ENCODE measurements at places on chromosomes 1 and 21.

DNA sequence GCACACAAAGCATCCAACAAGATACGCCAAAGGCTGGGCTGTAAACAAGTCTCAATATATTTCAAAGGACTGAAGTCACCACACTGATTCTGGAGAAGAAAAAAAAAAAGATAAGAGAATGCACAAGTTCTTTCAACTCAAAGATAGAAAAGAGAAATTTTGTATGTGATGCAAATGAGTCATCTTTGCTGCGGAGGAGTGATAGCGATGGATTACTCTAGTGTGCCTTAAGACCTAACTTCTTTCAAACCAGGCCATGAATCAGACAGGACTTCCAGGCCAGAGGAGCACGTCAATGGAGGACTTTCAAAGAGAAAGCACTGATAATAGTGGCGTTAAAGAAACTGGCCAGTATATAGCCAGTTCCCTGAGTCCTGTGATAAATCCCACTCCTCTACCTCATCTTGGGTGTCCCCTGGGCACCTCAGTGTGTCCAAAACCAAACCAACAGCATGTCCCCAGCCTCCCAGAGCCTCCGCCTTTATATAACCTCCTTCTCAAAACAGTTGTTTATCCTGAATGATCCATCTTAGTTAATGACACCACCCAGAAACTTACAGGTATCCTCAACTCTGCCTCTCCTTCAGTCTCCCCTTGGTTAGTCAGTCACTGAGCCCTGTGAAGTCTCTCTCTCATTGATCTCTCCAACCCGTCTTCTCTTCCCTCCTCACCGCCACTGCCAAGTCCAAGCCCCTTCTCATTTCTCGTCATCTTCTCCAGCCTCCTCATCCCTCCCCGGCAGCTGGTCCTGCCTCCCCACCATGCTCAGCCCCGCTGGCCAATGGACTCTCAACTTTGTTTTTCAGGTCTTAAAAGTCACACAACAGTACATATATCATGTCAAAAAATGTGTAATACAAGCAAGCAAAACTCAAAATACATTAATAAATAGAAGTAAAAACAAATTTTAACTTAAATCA lies 47.2 kb upstream of the IFFO2 start:
- DNase-seq: no peak

DNA sequence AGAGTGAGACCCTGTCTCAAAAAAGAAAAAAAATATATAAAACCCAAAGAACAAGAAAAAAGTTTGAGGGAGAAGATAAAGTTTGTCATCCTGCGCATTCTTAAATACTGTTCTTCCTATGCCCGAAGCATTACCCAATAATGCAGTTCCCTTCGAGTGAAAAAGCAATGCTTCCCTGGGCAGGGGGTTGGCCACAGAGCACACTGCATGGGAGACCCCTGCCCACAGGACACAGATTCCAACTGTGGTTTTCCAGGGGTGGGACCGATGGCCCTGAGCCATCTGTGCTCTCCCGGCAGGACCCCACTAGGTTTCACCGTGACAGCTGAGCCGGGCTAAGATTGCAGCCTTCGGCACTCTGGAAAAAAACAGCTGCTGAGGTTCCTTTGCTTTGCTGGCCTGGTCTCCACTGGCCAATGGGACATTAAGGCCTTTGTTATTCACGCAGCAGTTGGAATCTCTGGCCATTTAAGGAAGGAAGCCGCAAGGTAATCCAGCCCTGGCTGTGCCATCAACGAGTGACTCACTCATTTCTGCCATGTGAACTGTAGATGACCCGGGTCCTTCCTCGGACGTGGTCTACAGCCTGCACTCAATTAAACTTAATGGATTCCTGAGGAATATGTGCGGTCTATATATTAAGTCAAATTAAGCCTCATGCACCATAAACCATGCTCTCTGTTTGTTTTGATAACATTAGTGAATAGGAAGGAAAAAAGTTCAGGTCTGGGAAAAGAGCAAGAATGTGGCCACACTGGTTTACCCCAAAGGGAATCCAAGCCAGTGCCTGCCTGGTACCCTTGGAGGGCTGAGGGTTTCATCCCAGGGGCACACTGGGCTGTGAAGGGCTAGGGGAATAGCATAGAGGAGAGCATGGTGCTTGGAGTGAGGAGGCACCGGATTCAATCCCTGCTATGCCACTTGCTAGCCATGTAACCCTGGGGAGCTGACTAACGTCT lies 163.2 kb downstream of the ZBTB18 start:
- peak; percentile 86 for DNase-seq

GRCh38 chr1:48341221-48341620 lies 118.7 kb downstream of the SLC5A9 start:
- DNase-seq: no peak

- no peak for DNase-seq
Measured at GRCh38 chr1:185696422-185697150, 37.6 kb upstream of the HMCN1 start.

DNA sequence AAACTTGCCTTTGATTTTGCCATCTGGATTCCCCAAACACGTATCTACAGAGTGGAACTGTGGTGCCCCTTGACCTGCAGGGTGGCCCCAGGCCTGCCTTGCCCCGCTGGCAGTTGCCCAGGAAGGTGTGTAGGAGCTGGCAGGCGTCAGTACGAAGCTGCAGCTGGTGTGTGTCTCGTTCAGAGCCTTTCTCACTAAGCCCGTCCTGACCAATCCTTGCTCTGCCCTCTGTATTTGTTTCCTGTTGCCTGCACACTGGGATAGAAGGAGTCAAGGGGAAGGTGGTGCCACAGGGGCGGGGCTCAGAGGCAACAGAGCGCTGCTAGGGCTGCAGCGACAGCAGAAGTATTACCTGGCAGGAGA lies 5.2 kb upstream of the VSIG8 start:
- no peak for DNase-seq

DNA sequence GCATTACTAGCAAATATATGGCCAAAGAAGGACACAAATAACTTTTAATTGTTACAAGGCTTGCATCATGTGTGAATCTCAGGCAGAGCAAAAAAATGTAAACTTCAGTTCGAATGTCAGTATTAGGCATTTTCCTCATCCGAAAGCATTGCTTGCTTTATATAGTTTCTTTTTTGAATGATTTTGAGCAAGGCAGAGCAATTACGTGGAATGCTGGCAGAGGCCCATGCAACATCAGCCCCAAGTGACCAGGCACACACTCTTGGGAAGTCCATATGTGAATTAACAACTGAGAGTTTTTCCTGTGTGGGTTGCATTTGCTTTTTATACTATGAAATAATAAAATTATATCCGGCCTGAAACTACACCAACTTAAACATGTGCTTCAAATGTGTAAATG lies 274.8 kb downstream of the PTPRC start:
- DNase-seq: no peak

DNA sequence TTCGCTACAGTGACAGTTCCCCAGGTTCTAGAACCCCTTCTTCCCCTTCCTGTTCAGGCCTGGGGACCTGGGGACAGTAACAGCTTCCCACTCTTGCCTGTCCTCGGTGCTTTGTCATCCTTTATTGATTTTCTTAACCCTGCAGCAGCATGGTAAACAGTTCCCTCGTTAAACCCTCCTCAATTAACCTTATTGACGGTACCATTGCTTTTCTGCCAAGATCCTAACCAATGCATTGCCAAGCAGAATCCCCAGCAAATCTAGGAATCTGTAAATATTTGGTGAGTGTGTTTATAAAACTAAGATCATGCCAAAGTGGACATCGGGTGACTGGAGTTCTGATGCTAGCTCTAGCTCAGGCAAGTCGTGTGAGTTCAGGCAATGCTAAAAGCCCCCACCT lies 99.6 kb upstream of the KAZN start:
- DNase-seq: no peak

DNA sequence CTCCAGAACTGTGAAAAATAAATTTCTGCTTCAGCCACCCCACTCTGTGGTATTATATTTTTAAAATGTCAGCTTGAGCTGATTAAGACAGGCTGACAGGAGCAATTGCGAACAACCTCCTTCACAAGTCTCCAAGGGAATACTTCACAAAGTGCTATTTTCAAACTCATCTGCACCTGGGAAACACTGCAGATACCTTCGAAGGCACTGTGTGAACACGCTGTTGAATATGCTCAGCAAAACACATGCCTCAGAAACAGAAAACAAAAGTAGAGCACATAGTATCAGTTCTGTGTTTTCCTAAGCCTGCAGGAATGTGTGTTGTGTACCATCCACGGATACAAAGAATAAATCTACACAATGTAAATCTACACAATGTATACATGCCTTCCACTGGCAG lies 10.6 kb downstream of the TSPAN2 start:
- DNase-seq: no peak

DNA sequence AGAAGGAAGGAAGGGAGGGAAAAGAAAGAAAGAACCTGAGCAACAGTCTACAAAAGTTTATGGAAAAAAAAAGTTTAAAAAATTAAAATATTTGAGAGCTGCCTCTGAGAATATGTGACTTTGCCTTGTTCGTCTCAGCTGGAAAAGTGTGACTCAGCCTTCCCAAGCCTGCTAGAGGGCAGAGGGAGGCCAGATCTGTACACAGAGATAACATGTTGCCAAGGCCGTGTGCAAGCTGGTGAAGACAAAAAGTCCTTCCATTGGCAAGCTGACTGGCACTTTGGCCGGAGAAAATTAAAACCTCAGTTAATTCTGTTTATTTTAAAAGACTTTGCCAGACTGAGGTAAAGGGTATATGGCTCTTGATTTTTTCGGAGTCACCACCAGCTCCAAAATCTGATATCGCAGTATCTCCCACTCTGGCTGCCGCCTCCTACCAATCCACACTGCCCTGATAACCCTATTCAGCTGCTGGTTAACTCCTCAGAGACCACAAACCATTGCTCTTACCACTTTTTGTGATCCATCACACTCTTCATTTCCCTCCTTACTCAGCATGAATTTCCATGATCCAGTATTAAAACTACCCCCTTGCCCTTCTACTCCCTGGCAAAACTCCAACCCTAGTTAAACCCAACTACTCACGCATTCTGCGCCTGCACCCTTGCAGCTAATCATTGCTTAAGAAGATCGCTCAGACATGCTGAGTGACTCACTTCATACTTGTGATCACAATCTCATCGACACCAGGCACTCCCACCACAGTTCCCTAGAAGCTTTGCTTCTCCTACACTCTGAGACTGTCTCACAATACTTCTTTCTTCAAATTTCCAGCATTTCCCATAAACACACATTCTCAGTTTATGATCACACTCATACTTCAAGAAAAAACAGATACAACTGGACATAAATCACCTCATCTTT lies 5.7 kb upstream of the PPP1R15B start:
- DNase-seq: peak; percentile 94

All from A549 (cell line).